Occipital lobe (tissue), 3 donors: ENCODE measurements at places on chromosomes 2 and 18.

DNA sequence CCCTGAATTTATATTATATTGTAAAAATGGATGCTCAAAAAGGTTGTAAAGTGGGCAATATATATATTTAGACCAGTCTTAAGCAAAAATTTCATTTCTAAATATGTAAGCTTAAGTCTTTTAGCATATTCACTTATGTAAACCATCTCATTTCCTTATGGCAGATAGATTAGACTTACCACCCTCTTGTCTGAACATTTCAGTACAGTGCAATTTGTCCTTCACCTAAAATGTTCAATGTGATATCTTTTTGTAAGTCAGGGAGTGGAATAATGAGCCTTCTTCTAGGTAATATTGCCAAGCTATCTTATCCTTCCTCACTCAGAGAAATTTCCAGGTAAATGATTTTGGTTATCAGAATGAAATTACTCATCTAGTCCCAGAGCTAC lies 92.3 kb downstream of the KLF7 start:
- no peak for DNase-seq

- no peak for DNase-seq
Measured at GRCh38 chr18:37361335-37362157, 204.1 kb downstream of the CELF4 start.

DNA sequence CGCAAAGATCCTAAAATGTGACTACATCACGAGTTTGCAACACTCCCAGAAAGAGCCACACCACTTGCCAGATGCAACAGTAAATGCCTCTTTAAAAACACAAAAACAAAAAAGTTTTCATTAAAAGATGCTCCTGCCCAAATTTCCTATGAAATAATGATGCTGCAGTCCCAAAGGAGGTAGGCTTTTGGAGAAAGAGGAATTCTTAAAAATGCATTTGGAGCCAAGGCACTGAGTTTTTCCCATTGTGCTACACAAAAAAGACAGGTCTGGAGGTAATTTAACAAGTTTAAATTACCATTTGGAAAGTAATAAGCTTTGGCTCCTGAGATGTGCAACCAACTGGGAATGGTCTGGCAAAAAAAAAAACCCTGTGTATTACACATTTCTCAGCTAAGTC lies 145.0 kb downstream of the PID1 start:
- DNase-seq = no peak

DNA sequence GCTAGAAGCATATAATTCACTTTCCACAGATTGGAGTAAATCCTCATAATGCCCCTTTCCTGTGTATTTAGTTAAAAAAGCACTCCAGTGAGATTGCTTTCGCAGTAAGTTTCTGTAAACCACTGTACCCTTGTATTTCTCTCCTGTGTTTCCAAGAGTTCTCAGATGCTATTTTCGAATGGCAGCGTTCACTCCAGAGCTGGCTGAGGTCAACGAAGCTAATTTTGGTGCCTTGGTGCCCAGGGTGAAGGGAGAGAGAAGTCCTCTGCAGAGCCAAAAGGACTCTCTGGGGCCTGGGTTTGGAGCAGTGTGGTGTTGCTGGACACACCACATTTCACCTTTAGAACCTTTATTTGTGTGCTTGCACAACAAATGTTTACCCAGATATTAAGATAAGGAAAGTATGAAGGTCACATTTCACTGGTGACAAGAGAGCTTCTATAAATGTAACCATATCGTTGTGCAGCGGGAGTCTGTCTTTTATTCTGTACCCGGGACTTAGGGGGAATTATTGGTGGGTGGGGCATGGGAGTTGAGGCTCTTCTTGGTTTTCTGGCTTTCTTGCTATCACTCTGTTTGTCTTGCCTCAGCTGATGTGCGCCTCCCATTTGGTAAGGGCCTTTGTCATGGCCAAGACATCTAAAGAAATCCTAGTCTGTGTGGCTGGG lies 9.9 kb downstream of the EPAS1 start:
- no peak for DNase-seq

- DNase-seq = no peak
Measured at GRCh38 chr2:171034315-171034714, 105.3 kb downstream of the GORASP2 start.

DNA sequence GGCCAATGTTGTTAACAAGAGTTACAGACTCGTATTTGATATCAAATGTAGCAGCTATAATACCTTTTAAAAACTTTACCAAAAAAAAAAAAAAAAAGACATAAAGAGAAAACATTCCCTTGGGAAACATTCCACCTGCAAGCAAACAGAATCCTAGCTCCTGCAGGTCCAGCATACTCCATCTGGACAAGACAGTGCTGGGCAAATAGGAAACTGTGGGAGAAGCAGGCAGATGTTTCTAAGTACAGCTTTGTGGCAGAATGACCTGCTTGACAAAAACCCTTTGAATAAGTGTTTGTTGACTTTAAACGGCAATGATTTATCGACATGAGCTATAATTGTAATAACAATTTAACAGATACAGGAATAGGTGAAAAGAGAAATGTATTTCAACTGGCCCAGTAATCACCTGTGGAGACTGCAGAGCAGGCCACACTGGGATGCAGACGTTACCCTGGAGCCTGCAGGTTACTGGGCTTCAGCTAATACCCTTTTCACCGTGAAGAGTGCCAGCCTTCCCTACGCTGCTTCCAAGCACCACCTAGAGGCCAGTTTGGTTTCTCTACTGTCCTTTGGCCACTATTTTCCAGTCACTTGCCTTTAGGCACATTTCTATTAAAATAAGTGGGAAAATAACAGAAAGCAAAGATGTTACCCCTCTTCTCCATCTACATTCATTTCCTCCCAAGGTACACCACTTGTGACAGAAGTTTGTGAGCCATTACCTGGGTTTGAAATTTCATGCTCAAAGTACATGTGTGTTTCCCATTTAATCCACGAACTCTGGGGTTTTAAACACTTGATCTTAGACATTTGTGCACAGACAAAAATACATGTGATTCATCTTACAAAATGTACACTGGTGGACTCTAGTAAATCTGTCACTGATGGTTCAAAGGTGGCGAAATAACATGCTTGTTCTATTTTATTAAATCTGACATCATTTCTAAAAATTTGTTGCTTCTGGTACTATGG lies 96.9 kb upstream of the ZNF397 start:
- peak; percentile 64 for DNase-seq

- no peak for DNase-seq
Measured at GRCh38 chr2:164515030-164515429, 106.3 kb downstream of the GRB14 start.
